AG04450 (cell line): ENCODE measurements at places on chromosomes 6 and 20.

GRCh38 chr6:109241199-109241598 lies 141.1 kb downstream of the CD164 start:
- DNase-seq, result no peak

GRCh38 chr20:10509376-10509775 lies 74.3 kb downstream of the SLX4IP start:
- no peak for DNase-seq

GRCh38 chr6:109165392-109165974 lies 70.2 kb downstream of the CEP57L1 start:
- peak; percentile 50 for DNase-seq

- no peak for DNase-seq
Observed at GRCh38 chr20:36399969-36400545, 93.9 kb downstream of the DLGAP4 start.

GRCh38 chr20:63469019-63469712 lies 3.3 kb downstream of the KCNQ2 start:
- DNase-seq, result no peak

DNA sequence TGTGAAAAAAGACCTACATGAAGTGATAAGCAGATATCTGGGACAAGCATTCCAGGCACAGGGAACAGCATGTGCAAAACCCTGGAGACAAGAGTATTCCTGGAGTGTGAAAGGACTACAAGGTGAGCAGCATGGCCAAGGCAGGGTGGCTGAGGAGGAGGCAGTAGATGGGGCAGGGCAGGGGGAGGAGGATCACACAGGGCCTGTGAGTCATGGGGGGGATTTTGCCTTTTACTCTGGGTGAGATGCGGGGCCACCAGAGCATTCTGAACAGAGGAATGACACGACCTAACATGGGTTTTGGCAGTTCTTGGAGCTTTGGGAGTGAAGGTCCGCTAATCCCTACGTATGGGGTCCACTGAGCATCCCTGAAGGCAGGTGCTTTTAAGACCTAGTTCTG lies 69.8 kb upstream of the CCN6 start:
- DNase-seq, result no peak

- DNase-seq, result no peak
Observed at GRCh38 chr6:128337619-128338018, 182.8 kb downstream of the PTPRK start.

DNA sequence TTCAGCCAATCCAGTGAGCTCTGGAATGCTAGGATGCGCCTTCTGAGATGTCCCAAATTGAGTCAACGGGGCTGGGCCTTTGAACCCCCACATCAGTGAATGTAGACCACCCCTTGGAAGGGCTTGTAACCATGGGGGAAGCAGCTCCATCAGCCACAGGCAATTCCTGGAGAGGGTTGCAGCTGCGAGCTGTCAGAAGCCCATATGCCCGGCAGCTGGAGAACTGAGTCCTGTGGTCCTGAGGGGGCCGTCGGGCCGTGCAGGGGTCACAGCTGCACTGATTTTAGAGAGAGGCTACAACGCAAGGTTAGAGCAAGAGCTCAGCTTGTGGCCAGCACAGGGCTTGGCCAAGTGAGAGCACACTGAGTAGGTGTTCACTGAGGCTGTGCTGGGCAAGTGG lies 121.3 kb downstream of the TOX2 start:
- DNase-seq, result no peak

DNA sequence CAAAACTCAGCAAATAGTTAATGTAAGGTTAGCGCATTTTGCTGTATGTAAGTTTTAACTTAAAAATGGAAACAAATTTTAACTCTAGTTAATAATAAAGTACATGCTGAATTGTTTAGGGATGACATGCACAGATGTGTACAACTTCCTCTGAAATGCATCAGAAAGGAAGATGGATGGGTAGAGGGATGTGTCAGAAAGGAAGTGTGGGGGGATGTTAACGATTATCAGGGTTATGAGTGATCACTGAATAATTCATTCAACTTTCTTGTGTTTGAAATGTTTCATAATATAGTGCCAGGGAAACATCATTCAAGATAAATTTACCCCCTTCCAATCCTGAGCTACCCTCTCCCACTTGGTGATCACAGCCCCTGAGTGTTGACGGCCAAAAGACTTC lies 87.6 kb downstream of the FOXA2 start:
- DNase-seq, result no peak

- no peak for DNase-seq
Observed at GRCh38 chr20:47392721-47393073, 36.2 kb upstream of the ZMYND8 start.
